ENCODE measurements at places on chromosomes 4 and X.

DNA sequence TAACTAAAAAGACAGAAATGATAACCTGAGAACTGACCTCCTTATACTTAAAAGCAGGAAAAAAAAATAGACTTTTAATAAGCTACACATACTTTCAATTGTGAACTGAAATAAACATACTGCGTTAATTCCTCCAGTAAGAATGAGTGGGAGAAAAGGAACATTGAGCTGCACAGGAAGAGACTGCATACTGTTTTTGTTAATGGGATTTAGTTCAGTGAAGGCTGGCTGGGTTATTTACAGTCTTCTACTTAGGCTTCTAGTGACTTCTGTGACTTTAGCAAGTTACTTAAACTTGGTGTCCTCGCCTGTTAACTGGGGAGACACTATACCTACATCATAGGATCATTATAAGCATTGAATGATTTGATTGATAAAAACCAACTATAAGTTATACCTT is 213.3 kb downstream of the EPHA5 start:
- no peak for DNase-seq

DNA sequence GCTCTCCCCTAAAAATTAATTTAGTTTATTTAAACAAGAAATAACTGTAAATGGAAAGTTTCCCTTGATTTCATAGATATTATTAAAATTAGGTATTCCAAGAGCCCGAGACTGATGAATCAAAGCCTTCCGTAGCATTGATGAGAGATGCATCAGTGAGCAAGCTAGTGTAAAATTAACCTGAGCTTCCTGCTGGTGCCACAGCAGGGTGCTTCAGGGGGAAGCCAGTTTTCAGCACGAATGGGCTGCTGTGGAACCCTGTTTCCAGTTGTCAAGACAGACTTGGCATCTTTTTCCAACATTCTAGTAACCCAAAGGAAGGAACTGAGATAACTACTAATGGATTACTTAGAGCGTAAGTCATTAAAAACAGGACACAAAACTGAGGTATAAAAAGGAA is 221.7 kb downstream of the RBMX2 start:
- no peak for DNase-seq

- no peak for DNase-seq
Measured at GRCh38 chrX:107940095-107940494, 42.1 kb downstream of the TEX13B start.

GRCh38 chr4:73704314-73705055 is 35.9 kb upstream of the CXCL8 start:
- no peak for DNase-seq

- DNase-seq: peak; percentile 40
Measured at GRCh38 chrX:31266203-31267076, 194.6 kb upstream of the FTHL17 start.

GRCh38 chr4:54281054-54281766 is 52.1 kb downstream of the PDGFRA start:
- peak; percentile 43 for DNase-seq

DNA sequence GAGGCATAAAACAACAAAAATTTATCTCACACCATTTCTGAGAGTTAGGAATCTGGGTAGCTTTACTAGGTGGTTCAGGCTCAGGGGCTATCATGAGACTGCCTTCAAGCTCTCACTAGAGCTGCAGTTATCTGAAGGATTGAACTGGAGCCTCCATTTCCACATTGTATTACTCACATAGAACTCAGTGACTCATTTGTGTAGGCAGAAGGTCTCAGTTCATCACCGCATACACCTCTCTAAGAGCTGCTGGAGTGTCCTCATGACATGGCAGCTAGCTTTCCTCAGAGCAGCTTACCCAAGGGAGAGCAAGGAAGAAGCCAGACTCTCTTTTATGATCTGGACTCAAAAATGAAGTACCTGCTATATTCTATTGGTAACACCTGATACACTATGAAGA is 389.2 kb downstream of the IQCM start:
- DNase-seq: no peak

DNA sequence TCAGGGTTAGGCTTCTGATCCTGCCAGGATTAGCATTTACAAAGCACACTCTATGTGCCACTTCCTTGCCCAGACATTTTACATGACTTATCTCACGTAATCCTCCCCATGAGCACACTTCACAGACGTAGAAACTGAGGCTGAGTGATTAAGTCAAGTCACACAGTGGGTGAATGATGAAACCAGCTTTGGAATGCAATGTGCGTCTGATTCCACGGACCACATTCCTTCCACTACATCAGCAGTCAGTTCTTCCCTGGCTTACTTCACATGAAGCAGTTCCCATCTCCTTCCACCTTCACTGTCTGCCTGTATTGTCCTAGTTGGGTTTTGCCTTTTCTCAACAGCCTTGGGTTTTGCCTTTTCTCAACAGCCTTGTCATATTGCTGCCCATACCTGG is 134.3 kb upstream of the PPARGC1A start:
- DNase-seq: no peak

GRCh38 chrX:124435616-124436015 is 89.3 kb downstream of the SH2D1A start:
- no peak for DNase-seq

- no peak for DNase-seq
Measured at GRCh38 chr4:105989485-105990242, 94.4 kb downstream of the NPNT start.

- no peak for DNase-seq
Measured at GRCh38 chrX:110734271-110734670, 61.3 kb downstream of the CHRDL1 start.

- DNase-seq: no peak
Measured at GRCh38 chrX:1507511-1508463, 29.2 kb downstream of the P2RY8 start.

DNA sequence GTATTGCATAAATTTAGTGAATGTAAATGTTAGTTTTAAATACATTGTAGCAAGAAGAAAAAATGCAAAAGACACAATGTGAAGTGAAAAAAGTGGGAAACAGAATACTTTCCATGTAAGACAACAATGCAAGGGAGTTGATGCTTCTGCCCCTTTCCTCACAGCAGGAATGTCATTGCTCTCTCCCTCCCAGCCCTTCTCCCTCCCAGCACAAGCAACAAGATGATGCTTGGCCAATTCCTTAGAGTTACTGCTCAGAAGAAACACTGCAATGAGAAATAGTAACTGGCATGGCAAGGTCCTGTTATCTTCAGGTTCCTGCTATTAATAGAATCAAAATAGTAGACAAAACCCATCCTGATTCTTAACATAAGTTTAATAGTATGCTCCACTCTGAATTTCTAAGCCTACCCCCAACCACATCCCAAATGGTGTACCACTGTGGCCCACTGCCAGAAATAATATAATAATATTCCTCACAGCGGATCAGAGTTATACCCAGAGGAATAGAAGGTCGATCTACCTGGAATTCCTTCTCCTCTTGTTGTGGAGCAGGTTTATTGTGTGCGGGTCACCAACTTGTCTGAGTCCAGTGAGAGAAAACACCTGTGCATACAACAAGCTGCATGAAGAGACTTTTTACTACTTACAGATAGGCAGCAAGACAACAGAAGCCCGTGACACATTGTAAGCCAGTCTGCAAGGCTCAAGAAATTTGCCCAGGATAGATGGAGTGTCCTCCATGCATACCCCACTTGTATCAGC is 69.8 kb upstream of the SLC7A11 start:
- no peak for DNase-seq
